GM12864 (cell line): ENCODE measurements at places on chromosomes 3 and 15.

- no peak for DNase-seq
Observed at GRCh38 chr3:156761713-156762451, 64.3 kb upstream of the LEKR1 start.

GRCh38 chr3:126339466-126339865, 17.7 kb downstream of the KLF15 start:
- DNase-seq = no peak

DNA sequence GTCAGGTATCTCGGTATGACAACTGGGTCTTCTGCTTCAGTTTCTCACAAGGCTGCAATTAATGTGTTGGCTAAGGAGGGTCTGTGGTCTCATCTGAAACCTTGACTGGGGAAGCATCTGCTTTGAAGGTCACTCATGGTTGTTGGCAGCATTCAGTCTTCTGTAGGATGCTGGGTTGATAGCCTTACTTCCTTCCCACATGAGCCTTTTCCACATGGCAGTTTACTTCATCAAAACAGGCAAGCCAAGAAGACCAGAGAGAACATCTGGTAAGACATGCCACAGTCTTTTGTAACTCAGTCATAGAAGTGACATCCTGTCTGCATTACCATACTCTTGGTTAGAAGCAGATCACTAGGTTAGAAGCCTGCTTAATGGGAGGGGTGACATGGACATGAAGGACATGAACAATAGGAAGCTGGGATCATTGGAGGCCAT, 49.5 kb downstream of the CMC1 start:
- DNase-seq = no peak

- DNase-seq = no peak
Observed at GRCh38 chr3:149292666-149293065, 40.8 kb downstream of the TM4SF18 start.

DNA sequence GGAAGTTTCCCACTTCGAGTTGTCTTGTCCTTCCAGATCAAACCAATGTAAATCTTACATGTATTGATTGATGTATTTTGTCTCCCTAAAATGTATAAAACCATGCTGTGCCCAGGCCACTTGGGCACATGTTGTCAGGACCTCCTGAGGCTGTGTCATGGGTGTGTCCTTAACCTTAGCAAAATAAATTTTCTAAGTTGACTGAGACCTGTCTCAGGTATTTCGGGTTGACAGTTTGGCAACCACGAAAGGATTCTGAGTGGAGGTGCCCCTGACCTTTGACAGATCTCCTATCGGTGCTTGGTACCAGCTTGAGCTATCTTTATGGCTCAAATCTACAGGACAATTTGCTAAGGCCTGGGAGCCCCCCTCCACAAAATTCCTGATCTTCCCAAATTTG, 1.7 kb upstream of the POC1A start:
- DNase-seq = no peak

- DNase-seq = no peak
Observed at GRCh38 chr3:20776692-20777091, 590.7 kb upstream of the SGO1 start.

GRCh38 chr3:41198046-41198445, 1.3 kb upstream of the CTNNB1 start:
- DNase-seq = no peak

DNA sequence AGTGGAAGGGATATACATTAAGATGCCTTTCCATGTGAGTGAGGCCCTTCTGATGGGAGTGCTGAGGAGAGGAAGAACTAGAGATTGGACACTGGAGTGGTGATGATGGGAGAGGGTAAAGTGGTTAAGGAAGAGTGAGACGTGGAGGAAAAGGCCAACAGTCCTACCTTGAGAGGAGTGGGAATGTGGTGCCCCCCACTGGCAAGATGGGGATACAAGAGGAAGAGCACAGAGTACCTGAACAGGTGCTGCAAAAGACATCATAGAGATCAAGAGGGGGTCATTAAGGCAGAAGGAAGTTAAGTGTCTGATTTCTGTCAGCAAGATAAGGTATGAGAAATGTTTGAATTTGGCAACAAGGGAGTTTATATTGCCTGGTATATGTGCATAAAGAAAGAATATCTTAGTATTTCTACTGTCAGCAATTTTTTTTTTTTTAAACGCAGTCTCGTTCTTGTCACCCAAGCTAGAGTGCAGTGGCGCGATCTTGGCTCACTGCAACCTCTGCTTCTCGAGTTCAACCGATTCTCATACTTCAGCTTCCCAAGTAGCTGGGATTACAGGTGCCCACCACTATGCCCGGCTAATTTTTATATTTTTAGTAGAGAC, 34.0 kb downstream of the ARIH2 start:
- DNase-seq = no peak

GRCh38 chr3:100030346-100030745, 84.0 kb downstream of the FILIP1L start:
- no peak for DNase-seq

GRCh38 chr15:98548139-98548971, 100.0 kb upstream of the IGF1R start:
- no peak for DNase-seq
